Spleen (tissue), 13 donors: ENCODE measurements at places on chromosomes 5 and 9. TPM values are rescaled to one million over a fixed set of nuclear protein-coding genes. Genes with fewer than 3 reads are reported as not detected.

DNA sequence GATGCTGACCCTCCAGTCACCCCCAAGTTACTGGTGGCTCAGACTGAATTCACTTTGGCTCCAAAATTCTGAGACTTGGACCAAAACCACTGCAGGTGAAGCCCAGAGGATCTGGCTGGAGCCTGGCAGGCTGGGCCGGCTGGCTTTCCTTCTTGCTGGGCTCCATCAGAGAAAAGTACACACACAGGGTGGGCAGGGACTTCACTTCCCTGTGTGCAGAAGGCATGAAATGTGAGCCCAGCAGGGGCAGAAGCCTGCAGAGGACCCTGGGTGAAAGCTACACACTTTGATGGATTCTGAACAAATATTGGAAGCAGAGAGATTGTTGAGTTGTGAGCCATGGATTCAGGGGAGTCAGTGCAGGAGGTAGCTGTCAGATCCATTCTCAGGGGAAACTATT, 18.4 kb downstream of the NR4A3 start:
- DNase-seq: no peak

- DNase-seq: no peak
These were observed 22.2 kb upstream of the TMEM161B start for GRCh38 chr5:88290801-88291200.

DNA sequence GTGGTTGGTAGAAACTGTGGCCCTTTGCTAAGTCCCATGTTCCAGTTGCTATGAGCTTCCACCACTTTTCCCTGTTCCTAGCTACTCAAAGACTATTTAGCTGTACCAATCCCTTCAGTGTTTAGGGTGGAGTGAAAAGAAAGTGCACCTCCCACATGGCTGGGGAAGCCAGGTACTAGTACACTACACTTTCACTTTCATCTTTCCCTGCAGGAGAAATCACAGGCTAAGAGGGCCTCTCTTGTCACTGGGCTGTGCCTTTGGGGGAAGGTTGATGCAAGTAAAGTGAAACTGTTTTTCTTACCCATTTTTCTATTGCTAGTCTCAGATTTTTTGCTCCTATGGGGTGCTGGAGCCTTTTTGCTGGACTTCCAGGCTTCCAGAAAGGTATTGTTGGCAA, 33.5 kb upstream of the CKS2 start:
- DNase-seq: no peak

- DNase-seq: no peak
These were observed 14.6 kb downstream of the RECK start for GRCh38 chr9:36051317-36051716.

- DNase-seq: no peak
These were observed 48.4 kb downstream of the PPARGC1B start for GRCh38 chr5:149778303-149779123.

GRCh38 chr5:103821361-103821760, 258.8 kb upstream of the NUDT12 start:
- DNase-seq: no peak

GRCh38 chr9:136004712-136005111, 43.5 kb upstream of the UBAC1 start:
- no peak for DNase-seq

- no peak for DNase-seq
These were observed 1817.6 kb upstream of the C9orf72 start for GRCh38 chr9:29390859-29391258.

The FAM78A gene
- 30.8 TPM for total RNA-seq

The SPINK5 gene
- not detected for total RNA-seq
